ENCODE measurements at places on chromosomes 7 and 10. TPM values are rescaled to one million over a fixed set of nuclear protein-coding genes. Genes with fewer than 3 reads are reported as not detected.

DNA sequence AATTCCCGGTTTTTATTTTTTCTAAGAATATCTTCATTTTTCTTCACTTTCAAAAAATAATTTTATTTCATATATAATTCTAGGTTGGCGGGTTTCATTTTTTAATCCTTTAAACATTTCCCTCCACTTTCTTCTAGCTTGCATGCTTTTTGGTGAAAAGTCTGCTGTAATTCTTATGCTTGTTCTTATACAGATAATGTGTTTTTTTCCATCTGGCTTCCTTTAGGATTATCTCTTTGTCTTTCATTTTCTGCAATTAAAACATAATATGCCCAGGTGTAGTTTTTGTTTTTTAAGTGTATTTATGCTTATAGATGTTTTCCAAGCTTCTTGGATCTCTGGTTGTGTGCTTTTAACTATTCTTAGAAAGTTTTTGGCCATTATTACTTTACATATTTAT lies 341.3 kb upstream of the SEMA3C start:
- DNase-seq = no peak

GRCh38 chr7:48183965-48184364 lies 12.7 kb downstream of the ABCA13 start:
- no peak for DNase-seq

- DNase-seq = no peak
These were observed 609.9 kb downstream of the CCSER2 start for GRCh38 chr10:84938117-84938905.

- no peak for DNase-seq
These were observed 6.2 kb downstream of the CLRN3 start for GRCh38 chr10:127886371-127887051.

GRCh38 chr10:77114181-77114821 lies 523.3 kb downstream of the KCNMA1 start:
- no peak for DNase-seq

- no peak for DNase-seq
These were observed 66.6 kb upstream of the CAMK2B start for GRCh38 chr7:44391746-44392617.

- no peak for DNase-seq
These were observed 39.9 kb downstream of the AKR1D1 start for GRCh38 chr7:138116141-138116540.

DNA sequence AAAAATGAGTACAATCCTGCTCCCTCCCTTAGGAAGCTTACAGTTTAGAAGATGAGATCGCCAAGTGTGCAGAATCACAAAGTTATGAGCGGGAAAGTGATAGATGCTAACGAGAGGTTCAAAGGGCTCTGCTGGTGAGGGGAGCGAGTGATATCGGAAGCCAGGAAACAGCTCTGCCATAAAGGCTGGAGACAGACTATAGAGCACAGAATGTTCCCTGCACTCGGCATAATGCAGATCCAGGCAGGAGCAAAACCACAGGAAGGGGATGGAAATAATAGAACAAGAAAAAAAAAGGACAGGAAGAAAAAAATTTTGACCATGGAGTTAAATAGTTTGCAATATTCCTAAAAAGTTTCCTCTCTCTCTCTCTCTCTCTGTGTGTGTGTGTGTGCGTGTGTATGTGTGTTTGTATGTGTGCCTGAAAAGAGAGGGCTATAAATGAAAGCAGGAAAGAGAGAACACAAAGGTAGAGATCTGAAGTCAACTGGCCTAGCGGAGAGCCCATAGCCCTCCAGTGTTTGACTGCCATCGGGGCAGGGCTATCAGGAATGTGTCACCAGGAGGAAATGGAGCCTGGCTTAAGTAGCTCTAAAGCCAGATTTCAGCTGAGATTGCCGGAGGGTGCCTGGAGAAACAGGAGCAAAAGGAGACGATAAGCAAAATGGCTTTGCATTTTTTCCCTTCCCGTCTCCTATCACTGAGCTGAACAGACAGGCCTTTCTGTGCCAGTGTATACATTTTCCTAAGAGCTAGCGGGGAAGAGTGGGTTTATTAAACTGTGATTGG lies 175.8 kb upstream of the LYZL1 start:
- DNase-seq = no peak

DNA sequence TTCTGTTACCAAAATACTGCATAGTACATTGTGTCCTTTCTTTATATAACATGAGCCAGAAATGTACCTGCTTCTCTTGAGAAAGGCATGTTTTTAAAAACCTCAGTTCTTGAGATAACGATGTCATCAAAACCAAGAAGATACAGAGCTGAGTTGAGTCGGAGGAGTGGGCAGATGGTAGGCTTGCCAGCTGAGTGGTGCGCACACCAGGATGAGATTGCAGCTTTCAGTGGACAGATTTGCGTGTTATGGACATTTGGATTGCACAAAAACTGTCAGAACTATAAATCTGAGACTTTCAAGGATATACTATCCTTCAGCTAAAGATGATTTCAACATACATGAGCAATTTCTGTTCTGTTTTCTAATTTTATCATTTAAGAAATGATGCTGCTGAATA lies 25.0 kb downstream of the PRKAR2B start:
- no peak for DNase-seq

- no peak for DNase-seq
These were observed 124.1 kb downstream of the MAD1L1 start for GRCh38 chr7:2108501-2109250.

DNA sequence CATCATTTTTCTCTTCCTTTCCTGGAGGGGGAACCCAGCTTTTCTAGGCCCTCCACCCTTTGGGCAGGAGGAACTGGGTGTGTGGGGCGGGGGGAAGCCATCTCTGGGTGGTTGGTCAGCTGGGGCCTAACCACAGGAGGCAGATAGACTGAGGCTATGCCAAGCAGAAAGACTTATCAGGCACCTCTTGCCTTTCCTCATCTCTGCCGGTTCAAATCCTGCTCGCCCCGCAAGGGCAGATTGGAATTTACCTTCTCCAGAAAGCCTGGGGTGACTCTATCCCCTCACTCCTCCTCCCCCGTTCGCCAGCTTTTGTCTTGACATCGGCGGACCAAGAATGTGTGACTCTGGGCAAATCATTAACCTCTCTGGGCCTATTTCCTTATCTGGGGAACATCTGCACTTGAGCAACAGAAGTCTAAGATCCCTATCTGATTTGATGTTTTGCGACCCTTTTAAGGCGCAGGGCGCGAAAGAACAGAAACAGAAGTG lies 584 bp upstream of the GARS1 start:
- DNase-seq = no peak

GRCh38 chr7:20696803-20697333 lies 81.4 kb downstream of the ABCB5 start:
- DNase-seq = no peak

DNA sequence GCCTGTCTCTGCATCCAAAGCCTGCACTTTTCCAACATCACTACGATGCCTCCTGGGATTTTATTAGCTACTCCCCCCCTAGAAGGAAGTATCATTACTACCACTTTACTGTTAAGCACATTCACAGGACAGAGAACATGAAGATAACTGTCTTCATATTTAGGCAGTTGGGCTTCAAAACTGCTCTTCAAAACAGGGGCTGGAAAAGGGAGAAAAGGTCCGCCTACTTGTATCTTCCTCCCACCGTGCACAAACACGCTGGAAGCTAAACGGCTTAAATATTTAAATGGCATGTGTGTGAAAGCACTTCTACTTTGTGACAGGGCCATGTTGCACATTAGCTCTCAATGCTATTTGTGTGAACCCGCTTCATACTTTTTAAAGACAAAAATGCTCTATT lies 999 bp downstream of the ITIH5 start:
- DNase-seq = no peak

- no peak for DNase-seq
These were observed 1.7 kb upstream of the SH2B2 start for GRCh38 chr7:102284891-102285539.

DNA sequence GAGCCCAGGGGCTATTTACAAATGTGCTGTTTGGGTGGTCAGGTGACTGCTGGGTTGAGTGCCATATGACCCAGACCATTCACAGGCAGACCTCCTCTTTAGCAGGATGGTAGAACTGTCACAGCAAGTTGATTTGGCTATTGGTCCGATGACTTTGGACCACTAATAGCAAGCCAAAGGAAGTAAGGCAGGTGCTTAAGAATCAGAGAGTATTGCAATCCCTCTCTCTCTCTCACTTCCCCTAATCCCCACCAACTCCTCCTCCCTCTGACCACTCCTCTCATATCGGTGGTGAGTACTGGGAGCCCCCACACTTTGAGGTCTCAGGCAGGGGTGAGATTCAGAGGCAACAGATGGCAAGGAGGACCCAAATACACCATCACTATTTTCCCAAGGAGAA lies 165.3 kb downstream of the TRIL start:
- no peak for DNase-seq

DNA sequence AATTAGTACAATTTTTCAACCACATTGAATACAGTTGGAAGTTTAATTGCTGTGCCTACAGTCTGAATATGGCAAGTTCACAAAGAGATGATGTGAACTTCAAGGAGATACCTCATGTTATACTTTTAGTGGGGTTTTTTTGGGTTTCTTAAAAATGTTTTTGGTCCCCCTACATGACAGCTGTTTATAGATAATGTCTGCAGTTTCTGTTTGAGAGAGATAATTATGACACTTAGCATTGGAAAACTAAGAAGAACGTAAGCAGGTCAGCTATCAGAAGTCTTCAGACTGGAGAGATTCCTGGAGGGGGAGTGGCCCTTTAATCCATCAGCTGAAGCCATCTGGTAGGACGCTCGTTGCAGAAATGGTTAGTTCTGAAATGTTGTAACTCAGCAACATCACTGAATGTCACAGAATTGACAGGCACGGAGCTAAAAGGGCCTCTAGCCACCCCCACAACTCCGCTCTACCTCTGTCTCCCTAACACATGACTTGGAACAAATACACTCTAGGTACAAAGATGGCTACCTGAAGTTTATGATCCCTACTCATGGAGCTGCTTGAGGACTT lies 29.0 kb downstream of the TIMM23 start:
- no peak for DNase-seq

GRCh38 chr10:65719790-65720189 lies 1206.0 kb upstream of the LRRTM3 start:
- DNase-seq = no peak

GRCh38 chr10:90784771-90785170 lies 73.1 kb downstream of the HTR7 start:
- no peak for DNase-seq

- DNase-seq = no peak
These were observed 285.4 kb downstream of the ACTR3B start for GRCh38 chr7:153044981-153045380.

DNA sequence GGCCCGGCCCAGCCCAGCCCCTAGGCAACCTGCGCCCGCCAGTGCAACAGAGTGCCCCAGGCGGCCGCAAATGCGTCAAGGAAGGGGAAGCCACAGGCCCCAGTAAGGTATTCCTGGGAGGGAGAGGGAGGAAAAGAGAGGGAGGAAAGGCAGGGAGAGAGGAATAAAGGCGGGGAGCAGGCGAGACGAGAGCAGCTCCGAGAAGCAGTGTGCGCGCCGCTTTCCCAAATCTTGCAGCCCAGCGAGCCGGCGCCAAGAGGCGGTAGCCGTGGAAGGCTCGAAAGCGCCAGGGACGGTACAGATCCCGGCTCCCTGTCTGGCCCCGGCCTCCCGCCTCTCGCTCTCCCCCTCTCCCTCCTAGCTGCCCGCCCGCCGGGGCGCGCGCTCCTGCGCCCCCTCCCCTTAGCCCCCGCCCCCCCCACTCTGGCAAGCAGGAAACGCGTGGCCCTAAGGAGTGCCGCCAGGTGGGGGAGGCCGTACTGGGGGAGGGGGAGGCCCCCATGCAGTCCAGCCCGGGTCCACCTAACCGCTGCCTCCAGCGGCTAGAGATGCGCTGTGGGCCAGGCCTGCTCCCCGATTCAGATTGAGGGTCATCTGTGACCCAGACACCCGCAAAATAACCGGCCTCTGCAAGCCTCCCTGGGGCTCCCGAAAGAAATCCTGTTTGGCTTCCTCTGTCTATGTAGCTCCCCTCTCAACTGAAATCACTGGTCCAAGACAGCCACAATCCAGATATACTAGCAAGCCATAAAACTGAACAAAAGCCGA lies 4.3 kb downstream of the HOXA10 start:
- DNase-seq = no peak

- DNase-seq = peak; percentile 62
These were observed 66.2 kb downstream of the FAM241B start for GRCh38 chr10:69696073-69696731.

DNA sequence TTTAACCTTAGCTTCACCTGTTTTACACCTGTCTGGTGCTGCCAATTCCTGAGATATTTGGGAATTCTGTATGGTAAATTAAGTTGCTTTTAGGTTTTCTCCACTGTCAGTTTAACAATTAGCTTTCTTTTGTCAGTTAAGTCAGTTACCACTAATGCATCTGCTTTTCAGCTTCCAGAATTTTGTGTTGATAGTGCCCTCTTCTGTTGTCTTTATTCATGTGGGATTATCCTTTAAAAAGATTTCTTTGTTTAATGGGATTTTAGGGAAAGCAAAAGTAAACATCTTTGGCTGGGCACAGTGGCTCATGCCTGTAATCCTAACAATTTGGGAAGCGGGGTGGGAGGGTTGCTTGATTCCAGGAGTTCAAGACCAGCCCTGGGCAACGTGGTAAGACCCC lies 8.1 kb downstream of the TFAM start:
- no peak for DNase-seq

- DNase-seq = no peak
These were observed 5.2 kb upstream of the EN2 start for GRCh38 chr7:155452505-155453295.

GRCh38 chr7:10799475-10799874 lies 174.2 kb upstream of the PHF14 start:
- no peak for DNase-seq

GRCh38 chr10:73228247-73228646 lies 18.8 kb downstream of the DNAJC9 start:
- no peak for DNase-seq

DNA sequence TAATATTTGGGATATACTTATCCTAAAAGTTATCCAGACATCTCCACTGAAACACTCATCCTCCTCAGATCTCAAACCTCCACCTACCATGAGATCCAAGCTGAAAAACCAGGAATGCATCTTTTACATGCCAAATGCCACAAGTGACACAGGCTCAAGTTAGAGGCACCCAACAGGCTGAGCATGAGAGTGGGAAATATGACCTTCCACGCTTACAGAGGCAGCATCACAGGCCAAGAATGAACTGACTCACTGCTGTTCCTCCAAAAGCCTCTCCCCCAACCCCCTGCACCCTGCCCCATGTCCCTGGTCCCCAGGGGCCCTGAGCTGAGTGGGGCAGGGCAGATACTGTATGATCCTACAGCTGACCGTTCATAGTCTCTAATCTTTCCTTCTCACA lies 4.8 kb upstream of the MTPAP start:
- DNase-seq = no peak

The CLDN12 gene
- total RNA-seq = 9.5 TPM

The C10orf62 gene
- total RNA-seq = not detected

The CALD1 gene
- total RNA-seq = 251 TPM

The JAKMIP3 gene
- 0.05 TPM for total RNA-seq

The KLF14 gene
- not detected for total RNA-seq

The MMD2 gene
- total RNA-seq = not detected

The CCDC201 gene
- not detected for total RNA-seq

The CTAGE15 gene
- total RNA-seq = not detected

The BAIAP2L1 gene
- 5.1 TPM for total RNA-seq

The CALML5 gene
- not detected for total RNA-seq

The SUGCT gene
- 4.3 TPM for total RNA-seq

The PPP1R9A gene
- 7.0 TPM for total RNA-seq

The HABP2 gene
- 0.48 TPM for total RNA-seq

The CDK13 gene
- 68.1 TPM for total RNA-seq

Measured in glomerular endothelial cell (primary cell).